ENCODE measurements at places on chromosomes 11 and 22. TPM values are rescaled to one million over a fixed set of nuclear protein-coding genes. Genes with fewer than 3 reads are reported as not detected.
A peak's percentile ranks its signal among the peaks of the same experiment; 100 is the strongest.

DNA sequence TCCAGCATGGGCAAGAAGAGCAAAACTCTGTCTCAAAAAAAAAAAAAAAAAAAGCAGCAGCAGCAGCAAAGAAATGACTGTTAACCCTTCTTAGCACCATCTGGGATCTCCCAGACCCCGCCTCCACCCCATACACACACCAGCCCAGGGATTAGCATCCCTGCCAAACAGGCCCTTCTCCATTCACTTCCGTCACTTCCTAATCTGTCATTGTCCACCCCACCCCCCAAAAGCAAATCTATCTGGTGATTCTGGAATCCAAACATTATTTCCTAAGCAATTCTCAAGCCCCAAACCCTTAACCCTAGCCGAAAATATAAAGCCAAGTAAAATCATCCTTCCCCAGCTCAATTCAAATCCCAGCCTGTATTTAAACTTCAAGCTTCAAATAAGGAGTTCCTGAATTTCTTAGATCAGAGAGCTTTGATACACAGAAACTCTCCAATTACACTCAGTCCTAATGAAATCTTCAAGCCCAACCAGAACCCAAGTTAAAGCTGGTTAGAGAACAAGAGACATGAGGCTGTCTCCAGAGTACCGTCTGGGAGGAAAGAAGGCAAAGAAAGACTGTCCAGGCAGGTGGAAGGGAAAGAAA is 6.0 kb upstream of the AHNAK start:
- no peak for DNase-seq

- DNase-seq = no peak
Measured at GRCh38 chr11:96579656-96580055, 189.8 kb downstream of the JRKL start.

- no peak for DNase-seq
Measured at GRCh38 chr11:86978247-86978646, 23.1 kb upstream of the FZD4 start.

DNA sequence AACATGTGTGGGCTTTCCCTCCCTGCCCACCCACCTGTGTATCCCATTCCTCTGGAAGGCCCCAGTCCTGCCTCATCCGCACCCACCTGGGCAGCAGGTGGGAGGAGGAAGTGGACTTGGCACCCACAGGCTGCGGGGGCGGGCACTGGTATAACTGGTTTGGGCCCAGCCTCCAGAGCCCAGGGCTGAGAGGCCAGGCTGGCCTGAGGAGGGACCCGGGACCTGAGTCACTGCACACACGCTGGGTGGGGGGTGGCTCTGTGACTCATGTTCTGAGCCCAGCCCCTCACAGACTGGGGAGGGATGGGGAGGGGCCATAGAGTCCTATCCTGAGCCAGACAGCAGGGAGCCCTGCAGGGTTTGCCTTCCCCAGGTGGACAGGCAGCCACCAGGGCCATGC is 16.7 kb downstream of the PHLDA2 start:
- peak; percentile 94 for DNase-seq

- DNase-seq = no peak
Measured at GRCh38 chr11:134791102-134791501, 379.1 kb upstream of the B3GAT1 start.

DNA sequence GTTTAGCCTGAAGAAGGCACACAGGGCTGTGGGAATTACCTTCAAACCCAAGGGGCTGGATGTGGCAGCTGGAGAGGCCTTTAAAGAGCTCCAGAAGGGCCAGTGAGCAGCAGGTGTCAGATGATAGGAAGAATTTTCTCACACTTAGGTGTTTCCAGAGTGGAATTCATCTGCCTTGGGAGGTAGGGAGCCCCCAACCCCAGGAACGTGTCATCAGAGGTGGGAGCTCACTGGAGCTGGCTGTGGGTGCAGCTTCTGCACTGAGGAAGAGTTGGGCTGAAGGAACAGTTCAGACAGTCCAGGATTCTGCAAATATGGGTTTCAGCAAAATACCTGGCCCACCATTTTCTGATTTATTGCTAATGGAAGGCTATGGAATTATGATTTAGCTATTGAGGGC is 119.5 kb upstream of the LMO1 start:
- no peak for DNase-seq

GRCh38 chr11:14189874-14190273 is 169.1 kb downstream of the RRAS2 start:
- DNase-seq = no peak

Gene TNKS1BP1
- total RNA-seq = 91.8 TPM

- no peak for DNase-seq
Measured at GRCh38 chr11:25938952-25939351, 393.0 kb upstream of the ANO3 start.

DNA sequence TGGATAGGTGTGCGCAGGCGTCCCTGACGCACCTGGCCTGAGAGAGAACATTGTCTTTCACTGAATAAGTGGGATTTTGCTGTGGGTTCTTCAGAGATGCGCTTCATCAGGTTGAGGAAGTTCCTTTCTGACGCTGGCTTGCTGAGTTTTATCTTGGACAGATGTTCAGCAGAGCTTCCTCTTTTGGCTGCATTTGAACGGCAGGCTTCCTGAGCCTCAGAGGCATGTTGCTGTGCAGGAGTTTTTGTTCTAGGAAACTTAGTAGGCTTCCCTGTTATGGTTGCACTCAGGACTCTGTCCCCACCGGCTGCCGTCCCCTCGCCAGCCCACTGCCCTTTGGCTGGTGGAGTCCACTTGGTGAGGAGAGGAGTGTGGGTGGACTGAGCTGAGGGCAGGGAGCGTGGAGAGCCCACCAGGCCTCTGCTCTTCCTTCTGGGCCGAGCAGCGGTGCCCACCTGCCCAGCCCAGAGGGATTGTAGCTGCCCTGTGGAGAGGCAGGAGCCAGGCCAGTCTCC is 17.2 kb downstream of the FRMD8 start:
- no peak for DNase-seq

Gene DNAJB13
- 4.4 TPM for total RNA-seq

DNA sequence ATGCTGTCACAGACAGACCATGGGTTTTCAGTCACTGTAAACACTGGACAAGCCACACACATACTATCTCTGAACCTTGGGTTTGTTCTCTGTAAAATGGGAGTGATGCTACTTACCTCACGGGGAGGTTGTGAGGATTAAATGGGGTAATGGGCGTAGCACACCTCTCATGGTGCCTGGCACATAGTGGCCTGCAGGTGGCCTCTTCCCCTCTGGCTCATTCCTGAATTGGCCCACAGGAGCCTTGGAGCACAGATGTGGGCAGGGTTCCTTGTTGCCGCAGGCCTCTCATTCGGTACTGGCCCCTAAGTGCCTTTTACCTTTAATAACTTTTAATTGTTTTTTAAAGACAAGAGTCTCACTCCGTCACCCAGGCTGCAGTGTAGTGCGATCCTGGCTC is 11.7 kb downstream of the MICAL2 start:
- DNase-seq = no peak

Gene CRYBB3
- 2.3 TPM for total RNA-seq

Gene OR2AG2
- total RNA-seq = not detected

DNA sequence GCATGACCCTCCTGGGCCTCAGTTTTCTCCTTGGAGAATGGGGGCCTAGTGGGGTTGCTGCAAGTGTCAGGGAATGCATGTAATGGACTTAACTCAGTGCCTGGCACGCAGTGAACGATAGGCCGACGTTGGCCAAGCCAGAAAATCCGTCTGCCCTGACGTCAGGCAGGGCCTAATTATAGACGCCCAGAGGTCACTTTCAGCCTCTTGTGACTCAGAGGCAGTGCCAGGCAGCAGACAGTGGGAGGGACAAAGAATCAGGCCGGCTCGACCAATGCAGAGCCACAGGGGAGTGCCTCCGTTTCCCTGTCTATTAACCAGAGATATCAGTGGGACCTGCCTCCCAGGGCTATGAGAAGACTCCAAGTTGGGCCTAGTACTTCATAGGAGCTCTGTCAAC is 115.0 kb downstream of the MN1 start:
- DNase-seq = no peak

Gene KCNJ5
- not detected for total RNA-seq

- DNase-seq = no peak
Measured at GRCh38 chr11:94325681-94326080, 21.3 kb downstream of the IZUMO1R start.

DNA sequence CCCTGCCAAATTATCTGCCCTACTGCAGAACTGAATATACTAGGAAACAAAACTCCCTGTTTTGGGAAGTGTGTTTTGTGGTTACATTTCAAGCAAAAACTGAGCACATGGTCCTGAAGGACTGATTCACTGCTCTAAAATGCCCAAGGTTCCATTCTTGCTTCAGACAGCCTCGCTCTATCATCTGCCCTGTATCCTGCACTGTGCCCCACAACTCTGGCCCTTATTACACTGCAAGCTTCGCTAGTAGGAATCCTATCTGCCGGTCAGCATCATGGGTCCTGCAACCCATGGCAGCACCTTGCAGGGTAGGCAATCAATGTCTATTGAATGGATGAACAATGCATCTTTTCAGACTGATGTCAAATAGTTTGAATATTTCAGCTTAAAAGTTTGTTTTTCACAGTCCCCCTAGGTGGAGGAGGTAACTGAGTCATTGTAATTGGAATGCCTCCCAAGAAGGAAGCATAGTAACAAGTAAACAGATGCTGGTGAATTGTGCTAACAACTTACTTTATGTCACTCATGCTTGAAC is 21.3 kb downstream of the LAYN start:
- no peak for DNase-seq

- no peak for DNase-seq
Measured at GRCh38 chr11:101692980-101693379, 109.2 kb upstream of the TRPC6 start.

DNA sequence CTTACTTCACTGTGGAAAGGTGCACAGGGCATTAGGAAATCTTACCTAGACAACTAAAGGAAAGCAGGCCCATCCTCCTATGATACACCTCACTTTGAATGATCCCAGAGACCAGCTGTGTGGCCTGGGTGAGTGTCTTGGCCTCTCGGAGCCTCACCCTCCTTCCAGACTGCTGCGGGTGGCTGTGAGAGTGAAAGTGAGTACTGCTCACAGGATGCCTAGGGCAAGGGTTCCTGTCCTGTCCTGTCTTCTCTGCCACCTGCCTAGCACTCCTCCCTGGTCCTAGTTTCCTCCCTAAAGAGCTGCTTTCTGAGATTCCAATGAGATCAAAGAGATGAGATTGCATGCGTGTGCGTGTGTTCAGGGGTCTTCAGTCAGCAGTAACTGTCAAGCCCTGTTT is 19.5 kb upstream of the ADORA2A start:
- no peak for DNase-seq

Gene USP2
- 29.1 TPM for total RNA-seq

GRCh38 chr11:221539-221938 is 14.0 kb downstream of the RIC8A start:
- DNase-seq = peak; percentile 4

- peak; percentile 38 for DNase-seq
Measured at GRCh38 chr22:40957601-40958000, 6.4 kb downstream of the RBX1 start.

DNA sequence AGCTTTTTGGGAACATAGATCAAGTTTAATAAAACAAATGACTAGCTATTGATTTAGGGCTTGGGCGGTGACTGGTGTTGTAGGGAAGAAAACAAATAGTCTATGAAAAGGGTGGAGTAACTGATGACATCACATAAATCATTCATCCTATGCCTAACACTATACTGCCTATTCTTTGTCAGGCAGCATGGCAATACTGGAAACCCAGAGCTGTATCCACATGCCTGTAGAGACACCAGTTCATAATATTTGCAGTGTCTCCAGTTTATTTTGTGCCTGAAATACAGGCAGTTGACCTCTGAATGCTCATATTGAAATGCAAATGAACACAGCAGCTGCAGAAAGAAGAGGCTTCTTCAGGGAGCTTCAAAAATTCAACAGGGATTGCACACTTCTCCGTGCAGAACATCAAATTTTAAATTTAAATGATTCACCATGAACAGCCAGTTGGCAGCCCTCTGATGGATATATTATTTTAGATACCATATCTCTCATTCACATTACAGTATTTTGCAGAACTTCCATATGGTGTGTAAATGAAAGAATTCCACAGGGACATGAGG is 283.1 kb upstream of the CTSC start:
- no peak for DNase-seq

GRCh38 chr22:44335903-44336803 is 23.4 kb upstream of the SHISAL1 start:
- DNase-seq = no peak

GRCh38 chr22:38881997-38882879 is 10.2 kb upstream of the CBX6 start:
- DNase-seq = no peak

GRCh38 chr11:72747289-72747855 is 4.8 kb downstream of the ARAP1 start:
- DNase-seq = no peak

Gene NAALAD2
- total RNA-seq = 4.2 TPM

- no peak for DNase-seq
Measured at GRCh38 chr11:79956061-79956460, 515.2 kb upstream of the TENM4 start.

DNA sequence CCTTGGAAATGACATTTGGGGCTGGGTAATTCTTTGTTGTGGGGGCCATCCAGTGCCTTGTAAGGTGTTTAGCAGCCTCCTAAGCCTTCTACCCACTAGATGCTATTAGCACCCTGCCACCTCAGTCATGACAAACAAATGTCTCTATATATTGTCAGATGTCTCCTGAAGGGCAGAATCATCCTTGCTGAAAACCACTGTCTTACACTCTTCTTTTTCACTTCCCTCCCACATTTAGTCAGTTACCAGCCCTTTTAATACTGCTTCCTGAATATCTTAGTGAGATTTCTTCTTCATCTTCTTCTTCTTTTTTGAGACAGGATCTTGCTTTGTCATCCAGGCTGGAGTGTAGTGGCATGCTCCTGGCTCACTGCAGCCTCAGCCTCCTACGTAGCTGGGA is 33.1 kb downstream of the TNRC6B start:
- no peak for DNase-seq

DNA sequence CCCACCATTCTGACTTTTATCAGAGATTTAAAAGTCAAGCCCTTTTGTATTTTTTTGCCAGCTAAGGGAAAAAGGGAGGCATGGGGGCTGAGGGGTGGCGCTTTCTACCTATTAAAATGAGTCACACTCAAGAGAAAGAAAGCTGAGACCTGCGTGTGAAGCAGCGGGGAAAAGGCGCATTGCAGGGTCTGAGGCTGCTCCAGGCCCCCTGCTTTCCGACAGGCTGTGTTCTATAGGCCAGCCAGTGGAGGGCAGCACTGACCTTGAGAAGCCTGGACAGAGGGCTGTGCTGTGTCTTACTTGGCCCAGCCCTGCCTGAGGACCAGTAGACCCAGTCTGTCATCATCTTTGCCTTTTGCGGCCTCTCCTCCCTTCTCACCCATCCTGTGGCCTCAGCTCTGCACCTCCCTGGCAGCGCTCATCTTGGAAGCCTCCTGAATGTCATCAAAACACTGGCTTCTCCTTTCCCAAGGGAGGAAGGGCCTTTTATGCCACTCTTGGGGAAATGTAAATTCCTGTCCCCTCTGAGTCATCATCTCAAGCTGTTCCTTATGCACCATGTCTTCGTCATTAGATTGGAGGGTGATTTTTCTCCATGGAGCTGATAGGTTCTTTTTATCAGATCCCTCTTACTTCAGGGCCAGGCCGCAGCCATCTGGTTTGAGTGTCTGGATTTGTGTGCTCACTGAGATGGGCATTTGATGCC is 12.6 kb upstream of the MAPK8IP1 start:
- peak; percentile 61 for DNase-seq

DNA sequence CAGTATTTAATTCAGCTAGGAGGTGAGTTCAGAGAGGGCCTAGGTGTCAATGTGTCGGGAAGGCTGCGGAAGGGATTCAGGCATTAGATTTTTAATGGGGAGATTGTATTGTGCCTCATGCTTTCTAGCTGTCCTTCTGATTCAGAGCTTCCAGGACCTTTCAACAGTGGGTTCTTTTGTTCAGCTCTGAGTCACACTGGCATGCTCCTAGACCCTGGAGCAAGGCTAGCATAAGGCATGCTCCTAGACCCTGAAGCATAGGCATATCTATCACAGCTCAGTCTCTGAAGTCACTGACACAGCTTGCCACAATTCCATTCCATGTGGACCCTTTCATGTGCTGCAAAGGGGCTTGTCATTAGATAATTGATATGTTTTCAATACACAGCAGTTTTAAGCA is 396.9 kb downstream of the RAB38 start:
- no peak for DNase-seq
